ENCODE measurements at places on chromosomes 4 and X. TPM values are rescaled to one million over a fixed set of nuclear protein-coding genes. Genes with fewer than 3 reads are reported as not detected.

DDX53 gene
- not detected for total RNA-seq

DNA sequence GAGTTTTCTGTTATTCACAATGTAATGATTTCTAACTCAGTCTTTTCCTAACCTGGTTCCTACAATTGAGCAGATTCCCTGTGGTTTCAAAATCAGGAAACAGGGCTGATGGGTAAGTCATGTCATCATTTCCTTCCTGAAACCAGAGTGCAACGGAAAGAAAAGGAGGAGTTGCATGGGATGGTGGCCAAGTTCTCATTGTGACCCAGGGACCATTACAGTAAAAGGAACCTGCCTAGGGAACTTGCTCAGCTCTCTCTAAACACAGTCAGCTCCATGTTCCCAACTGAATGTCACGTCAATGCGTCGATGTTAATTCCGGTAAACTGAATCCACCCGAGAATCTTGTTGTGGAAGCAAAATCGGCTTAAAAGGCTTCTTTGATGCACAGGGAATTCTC lies 51.2 kb downstream of the LGI2 start:
- DNase-seq, result no peak

TMEM255A gene
- 4.7 TPM for total RNA-seq

DNA sequence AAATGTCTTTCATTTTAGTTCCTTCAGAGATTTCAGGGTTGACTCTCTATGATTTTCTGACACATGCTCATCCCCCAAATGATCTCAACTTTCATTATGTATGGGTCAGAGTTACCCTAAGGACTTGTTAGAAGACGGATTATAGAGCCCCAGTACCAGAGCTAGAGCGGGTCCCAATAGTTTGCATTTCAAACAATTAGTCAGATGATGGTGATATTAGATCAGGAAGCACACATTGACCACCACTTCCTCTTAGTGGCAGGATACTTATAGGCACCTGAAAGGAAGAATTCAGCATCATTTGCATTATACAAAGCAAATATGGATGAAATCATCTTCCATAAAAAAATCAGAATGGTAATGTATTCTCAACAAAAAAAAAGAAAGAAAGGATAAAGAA lies 106.1 kb downstream of the GALNTL6 start:
- no peak for DNase-seq

GPR50 gene
- total RNA-seq, result not detected

XPNPEP2 gene
- total RNA-seq, result 5.5 TPM

DNA sequence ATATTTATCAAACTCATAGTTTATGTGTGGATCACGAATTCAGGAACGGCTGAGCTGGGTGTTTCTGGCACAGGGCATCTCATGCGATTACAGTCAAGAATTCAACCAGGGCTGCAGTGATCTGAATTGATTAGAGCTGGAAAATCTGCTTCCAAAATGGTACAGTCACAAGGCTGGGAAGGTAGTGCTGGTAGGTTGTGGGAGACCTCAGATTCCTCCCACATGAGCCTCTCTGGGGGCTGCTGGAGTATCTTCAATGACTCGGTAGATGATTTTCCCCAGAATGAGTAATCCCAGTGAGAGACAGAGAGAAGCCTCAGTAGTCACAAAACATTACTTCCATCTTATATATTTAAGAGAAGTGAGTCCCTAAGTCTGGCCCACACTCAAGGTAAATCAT lies 36.2 kb upstream of the PRDX4 start:
- no peak for DNase-seq

DNA sequence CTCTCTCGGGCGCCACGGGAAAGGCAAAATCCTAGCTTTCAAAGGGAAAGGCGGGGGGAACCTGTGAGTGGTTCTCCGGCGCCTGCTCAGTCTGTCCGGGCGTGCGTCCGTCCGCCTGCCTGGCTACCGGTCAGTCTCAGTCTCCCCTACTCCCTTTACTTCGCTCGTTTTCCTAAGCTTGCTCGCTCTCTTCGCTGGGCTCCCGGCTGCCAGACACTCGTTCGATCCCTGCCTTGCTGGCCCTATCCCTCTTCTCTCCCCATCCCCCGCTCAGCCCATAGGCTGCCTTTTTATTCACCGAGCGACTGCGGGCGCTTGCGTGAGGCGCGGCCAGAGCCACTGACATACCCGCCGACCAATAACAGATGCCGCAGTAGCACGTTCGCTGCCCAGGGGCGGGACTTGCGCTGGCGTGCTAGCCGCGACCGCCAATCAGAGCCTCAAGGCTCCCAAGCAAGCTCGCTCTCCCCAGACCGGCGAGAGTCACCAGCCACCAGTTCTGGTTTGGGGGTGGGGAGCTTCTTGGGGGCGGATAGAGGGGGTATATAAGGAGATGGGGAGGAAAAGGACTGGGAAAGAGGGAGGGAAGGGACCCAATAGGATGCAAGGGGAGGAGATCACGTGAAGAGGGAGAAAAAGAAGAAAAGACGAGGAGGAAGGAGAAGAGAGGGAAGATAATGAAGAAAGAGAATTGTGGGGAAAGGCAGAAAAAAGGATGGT lies 30.0 kb downstream of the ARHGEF9 start:
- DNase-seq, result peak; percentile 96

DNA sequence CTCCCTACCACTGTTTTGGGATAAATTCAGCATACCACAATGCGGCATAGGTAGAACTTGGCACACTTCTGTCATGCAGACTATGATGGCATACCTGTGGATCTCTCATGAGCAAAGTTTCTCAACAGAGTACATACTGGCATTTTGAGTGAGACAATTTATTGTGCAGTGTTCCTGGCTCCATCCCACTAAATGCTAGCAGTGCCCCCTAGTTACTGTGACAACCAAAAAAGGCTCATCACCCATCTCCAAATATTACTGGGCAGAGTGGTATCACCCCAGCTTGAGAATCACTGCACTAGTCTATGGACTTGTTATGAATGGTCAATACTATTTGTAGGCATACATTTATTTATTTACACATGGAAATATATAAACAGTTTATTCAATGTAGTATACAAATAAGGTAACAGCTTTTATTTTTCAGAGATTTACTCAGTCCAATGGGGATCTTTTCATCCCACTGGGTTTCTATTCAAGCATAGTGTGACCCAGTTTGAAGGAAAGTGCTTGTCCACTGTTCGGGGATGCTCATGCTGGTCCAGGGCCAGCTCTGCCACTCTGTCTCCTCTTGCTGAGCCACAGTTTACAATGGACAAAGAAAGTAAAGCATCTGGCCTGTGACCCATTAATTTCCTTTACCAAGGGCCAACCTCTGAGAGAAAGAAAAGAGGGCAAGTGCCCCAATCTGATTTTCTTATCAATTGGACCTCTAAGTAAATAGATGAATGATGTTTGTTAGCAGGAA lies 81.0 kb upstream of the IL2 start:
- peak; percentile 86 for DNase-seq

GRCh38 chr4:41161355-41161754 lies 53.0 kb downstream of the APBB2 start:
- peak; percentile 79 for DNase-seq

- DNase-seq, result no peak
Measured at GRCh38 chr4:115664285-115664684, 550.9 kb upstream of the NDST4 start.

GDPD2 gene
- not detected for total RNA-seq

Measured in esophagus muscularis mucosa (tissue), 4 donors.